ENCODE measurements at places on chromosomes 16 and 17.

DNA sequence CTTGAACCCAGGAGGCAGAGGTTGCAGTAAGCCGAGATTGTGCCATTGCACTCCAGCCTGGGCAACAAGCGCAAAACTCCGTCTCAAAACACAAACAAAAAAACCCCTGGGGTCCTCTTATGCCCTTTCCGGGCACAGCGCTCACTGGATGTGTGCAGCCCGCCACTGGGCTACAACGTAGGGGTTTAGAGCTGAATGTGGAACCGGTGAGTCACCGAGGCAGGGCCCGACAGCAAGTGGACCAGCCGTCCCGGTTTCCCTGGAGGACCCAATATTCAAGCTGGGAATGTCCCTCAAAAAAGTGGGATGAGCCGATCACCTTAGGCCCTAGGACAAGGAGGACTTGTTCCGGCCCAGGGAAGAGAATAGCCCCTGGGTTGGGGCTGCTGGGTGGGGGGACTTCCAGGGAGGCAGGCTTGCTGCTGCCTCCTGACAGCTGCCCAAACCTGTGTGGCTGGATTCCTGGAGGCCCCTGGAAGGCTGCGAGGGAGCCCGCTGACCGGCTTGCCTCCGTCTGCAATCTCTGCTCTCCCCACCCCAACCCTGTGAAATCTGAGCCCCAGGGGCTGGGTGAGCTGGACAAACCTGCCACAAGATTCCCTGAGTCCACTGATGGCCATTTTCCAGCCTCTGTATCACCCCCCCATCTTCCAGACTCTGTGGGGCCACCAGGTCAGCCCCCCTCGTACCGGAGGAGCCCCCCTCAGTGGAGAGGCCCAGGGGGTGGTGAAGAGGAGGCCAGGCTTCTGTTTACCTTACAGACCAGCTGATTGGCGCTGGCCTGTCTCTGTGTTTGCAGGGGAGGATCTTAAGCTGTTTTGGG lies 2.9 kb upstream of the CLDN9 start:
- DNase-seq = no peak

DNA sequence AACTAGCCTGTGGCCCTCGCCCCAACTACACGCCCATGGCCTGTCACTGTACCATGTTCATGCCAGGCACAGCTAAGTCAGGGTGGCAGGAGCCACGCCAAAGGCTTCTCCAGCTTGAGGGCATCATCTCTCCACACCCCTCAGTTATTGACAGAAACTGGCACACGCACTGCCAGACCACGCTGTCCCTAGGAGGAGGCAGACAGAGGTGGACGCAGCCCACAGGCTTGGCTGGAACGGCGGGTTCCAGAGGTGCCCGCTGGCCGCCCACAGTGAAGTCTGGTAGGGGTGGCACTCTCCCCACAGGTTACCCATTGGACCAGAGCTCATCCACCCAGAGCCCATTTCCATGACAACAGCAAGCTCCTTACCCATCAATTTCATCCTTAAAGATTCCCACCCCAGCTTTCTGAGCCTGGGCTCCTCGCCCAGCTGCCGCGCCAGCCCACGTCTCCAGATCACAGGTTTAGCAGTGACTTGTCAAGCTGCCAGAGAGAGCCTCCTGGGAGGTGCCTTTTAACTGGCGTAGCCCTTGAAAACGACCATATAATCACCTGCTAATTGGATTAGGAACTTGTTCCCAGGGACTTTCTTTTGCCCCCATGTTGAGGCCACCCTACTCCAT lies 27.9 kb downstream of the RPRML start:
- DNase-seq = no peak

DNA sequence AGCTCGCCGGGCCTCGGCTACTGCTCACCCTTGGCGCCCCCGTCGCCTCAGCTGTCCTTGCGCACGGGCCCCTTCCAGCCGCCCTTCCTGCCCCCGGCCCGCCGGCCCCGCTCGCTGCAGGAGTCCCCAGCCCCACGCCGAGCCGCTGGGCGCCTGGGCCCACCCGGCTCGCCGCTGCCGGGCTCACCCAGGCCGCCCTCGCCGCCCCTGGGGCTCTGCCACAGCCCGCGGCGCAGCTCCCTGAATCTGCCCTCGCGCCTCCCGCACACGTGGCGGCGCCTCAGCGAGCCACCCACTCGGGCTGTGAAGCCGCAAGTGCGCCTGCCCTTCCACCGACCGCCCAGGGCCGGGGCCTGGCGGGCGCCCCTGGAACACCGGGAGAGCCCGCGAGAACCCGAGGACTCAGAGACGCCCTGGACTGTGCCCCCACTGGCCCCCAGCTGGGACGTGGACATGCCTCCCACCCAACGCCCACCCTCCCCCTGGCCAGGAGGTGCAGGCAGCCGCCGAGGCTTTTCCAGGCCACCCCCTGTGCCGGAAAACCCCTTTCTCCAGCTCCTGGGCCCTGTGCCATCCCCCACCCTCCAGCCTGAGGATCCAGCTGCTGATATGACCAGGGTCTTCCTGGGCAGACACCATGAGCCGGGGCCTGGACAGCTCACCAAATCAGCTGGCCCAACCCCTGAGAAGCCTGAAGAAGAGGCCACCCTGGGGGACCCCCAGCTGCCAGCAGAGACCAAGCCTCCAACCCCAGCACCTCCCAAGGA lies 12.8 kb downstream of the MYO15A start:
- no peak for DNase-seq

GRCh38 chr17:62456016-62456415 lies 22.6 kb upstream of the TLK2 start:
- DNase-seq = no peak

GRCh38 chr16:4324492-4325252 lies 8.8 kb downstream of the GLIS2 start:
- DNase-seq = no peak

GRCh38 chr17:40617678-40618240 lies 29.9 kb downstream of the SMARCE1 start:
- no peak for DNase-seq

DNA sequence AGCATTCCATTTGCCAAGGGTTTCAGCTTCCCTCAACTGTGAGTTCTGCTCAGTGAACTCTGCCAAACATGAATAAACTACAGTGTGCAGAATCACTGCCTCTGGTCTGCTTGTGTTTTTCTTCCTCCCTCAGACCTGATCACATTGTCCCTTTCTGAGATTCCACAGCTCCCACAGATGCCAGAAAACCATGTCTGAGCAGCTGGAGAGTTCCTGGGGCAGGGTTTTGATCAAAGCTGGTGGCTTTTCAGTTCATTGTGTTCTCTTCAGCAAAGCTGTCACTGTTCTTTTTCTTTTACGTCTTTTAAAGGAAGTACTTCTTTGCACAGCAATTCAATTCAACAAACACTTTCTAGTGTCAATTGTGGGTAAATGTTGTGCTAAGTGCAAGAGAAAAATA lies 555.8 kb downstream of the RBFOX1 start:
- no peak for DNase-seq

GRCh38 chr17:7903154-7904103 lies 12.7 kb downstream of the RNF227 start:
- no peak for DNase-seq

DNA sequence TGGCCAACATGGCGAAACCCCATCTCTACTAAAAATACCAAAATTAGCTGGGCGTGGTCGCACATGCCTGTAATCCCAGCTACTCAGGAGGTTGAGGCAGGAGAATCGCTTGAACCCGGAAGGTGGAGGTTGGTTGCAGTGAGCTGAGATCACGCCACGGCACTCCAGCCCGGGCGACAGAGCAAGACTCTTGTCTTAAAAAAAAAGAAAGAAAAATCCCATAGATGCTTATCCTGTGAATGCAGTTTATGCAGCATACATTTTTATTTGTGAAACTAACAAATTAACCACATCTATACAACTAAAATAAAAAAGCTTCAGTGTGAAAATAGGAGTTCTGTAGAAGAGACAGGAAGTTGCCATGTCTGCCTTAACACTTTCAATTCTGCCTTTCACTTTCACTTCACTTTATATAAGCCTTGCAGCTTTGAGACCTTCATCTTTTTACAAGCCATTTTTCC lies 7.1 kb downstream of the IGSF6 start:
- DNase-seq = peak; percentile 12

GRCh38 chr16:50684823-50685461 lies 3.8 kb upstream of the SNX20 start:
- DNase-seq = no peak

DNA sequence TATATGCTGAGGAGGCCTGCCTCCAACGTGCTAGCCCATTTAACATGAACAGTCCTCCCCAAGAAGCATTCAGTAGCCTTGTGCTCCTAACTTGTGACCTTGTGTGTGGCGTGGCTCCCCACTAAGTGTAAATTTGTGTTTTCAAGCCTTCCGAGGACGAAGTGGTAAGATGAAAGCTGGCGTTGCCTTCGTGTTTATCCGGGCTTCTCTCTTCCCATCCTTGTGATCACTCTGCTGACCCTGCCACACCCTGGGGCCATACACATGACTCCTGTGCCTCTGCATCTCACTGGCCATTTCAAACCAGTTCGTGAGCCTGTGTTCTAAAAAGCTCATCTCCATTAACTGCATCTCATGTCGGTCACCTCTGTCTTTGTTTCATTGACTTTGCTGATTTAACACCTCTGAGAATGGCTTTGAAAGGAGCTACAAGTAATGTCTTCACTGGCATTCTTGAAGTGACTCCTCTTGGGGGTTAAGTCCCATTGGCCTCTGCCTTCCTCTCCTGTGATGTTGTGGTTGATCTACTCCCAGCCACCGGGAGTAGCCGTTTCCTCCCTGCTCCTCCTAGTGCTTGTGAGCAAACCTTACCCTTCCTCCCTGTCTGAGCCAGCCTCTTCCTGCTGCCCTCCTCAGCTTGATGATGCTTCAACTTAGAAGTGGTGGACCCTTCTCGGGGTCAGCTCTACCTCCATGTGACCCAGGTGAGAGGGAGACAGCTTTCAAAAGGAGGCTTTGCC lies 27.4 kb upstream of the NAGLU start:
- DNase-seq = no peak

GRCh38 chr17:49910858-49911204 lies 58.2 kb upstream of the DLX4 start:
- DNase-seq = no peak

DNA sequence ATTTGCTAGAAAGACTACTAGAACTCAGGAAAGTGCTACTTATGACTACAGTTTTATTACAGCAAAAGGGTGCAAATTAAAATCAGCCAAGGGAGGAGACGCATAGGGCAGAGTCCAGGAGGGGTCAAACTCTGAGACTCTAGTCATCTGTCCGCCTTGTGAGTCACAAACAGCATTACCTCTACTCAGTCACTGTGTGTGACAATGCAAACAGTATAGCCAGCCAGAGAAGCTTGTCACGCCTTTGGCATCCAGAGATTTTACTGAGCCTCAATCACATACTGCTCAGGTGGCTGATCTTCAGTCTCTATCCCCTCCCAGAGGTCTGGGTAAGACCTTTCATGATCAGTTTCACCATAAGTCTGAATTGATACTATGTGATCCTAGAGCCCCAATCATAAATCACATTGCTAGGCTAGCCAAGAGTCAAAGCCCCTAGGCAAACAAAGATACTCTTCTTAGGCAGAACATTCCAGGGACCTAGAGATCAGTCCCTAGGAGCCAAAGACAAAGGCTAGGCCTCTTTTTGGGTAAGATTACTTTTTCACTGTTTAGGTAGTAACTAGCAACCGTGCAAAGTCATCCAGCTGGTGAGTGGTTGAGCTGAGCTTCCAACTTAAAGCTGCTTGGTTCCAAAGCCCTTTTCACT lies 48.8 kb upstream of the CLEC19A start:
- DNase-seq = no peak

DNA sequence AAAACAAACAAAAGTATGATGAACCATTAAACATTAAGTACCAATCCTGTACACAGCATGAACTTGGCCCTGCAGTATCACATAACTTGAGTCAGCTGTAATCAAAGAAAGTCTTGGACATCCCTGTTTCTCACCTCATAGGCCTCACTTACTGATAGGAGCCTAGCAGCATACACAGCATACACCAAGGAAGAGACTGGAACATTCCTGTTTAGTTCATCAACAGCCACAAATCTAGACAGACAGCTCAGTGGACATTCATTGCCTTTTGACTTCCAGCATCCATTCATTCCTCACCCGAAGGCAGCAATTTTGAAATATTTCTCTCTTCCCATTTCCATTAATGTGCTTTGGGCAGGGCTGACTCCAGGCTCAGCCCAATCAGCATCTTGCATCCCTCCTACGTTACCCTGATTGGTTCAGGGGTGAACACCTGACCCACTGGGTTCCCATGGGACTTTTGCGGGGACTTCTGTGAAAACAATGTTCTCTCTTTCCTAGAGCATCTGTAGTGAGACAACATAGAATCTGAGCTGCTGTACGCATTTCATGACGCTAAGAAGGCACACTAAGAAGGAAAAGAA lies 336.7 kb upstream of the ZFHX3 start:
- no peak for DNase-seq

DNA sequence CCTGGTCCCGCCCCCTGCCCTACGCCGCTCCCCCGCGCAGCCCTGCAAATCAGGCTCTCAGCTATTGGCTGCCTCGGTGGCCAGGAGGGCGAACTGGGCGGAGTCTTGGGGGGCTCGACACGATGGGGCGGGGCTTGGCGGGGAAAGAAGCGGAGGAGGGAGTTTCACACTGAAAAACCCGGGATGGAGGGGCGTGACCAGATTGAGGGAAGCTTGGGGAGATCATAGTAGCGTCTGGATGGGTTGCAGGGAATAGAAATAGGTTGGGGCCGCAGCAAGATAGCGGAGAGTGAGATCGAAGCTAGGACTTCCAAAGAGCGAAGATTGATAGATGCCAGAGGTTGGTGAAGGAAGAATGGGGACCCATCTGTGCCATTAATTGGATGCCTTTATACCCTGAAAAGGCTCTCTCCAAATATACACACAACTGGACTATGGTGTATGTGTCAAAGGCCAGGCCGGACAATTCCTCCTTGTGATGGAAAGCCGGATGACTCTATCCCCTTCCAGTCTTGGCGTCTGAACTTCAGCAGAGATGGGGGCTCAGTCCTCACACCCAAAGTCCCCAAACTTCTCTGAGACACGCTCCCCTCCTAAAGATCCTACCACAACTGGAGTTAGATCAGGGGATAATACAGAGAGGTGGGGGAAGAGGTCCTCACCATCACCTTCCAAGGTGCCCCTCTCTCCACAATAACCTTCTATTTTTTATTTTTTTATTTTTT lies 376 bp upstream of the STAC2 start:
- DNase-seq = peak; percentile 35

DNA sequence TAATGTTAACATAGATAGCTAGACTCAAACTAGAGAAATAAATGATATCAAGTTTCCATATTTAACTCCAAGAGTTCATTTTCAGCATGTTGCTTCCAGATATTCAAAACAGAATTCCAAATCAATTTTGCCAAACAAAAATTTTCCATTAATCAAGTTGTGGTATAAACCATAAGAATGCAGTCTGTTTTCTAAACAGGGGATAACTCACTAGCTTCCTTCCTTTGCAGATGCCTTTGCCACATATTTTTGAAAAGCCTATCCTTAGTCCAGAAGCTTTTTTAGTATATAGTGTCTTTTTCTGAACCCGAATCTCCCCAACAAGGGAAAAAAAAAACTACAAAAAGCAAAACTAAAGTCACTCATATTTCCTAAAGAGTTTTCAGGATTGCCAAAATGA lies 61.5 kb downstream of the HELZ start:
- no peak for DNase-seq

Data from activated CD4-positive, alpha-beta T cell treated with anti-CD3 and anti-CD28 coated beads, Interleukin-2, amount 50 U/mL, for 4 hours (primary cell).